Smooth muscle cell of the coronary artery (primary cell): ENCODE measurements at places on chromosomes 5 and 9. TPM values are rescaled to one million over a fixed set of nuclear protein-coding genes. Genes with fewer than 3 reads are reported as not detected.

Gene ZDHHC11
- total RNA-seq = 0.94 and 1.3 TPM in 2 replicates

Gene PDE6A
- total RNA-seq = under 0.01 TPM in 1 of 2 replicates, not detected in the other

Gene IL17B
- not detected in 2 replicates for total RNA-seq

Gene GLDC
- 0.83 and 4.2 TPM in 2 replicates for total RNA-seq

Gene TMEM174
- not detected in 2 replicates for total RNA-seq

Gene SPINK4
- total RNA-seq = not detected in 2 replicates

Gene ZFAND5
- total RNA-seq = 29.5 and 141 TPM in 2 replicates

Gene UCK1
- total RNA-seq = 13.9 and 22.5 TPM in 2 replicates

Gene SUSD3
- 0.12 and 0.23 TPM in 2 replicates for total RNA-seq

Gene NR2F1
- total RNA-seq = 11.7 and 14.7 TPM in 2 replicates

Gene PSMB7
- 255 and 266 TPM in 2 replicates for total RNA-seq

Gene FOXD4L6
- total RNA-seq = under 0.01 and 0.08 TPM in 2 replicates

Gene FOXD4L3
- total RNA-seq = 0.08 TPM in 1 of 2 replicates, not detected in the other
